ENCODE measurements at places on chromosomes 6 and 20.

DNA sequence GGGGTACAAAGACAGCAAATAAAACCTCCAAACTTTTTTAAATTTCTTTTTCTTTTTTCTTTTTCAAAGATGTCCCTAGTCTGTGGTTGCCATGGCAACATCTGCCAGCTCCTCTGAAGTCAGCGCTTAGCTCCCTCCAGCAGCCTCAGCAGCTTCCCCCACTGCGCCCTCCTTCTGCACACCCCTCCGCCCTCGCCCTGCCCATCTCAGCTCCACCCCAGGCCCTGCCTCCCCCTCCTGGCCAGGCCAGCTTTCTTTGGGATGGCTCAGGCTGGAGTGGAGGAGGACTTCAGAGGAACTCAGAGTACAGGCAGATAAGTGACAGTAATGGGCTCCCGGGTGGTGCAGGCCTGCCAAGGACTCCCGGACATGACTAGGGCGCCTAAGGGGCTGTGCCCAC, 104.6 kb downstream of the LRFN2 start:
- DNase-seq: no peak

GRCh38 chr20:47202733-47203667, 153.5 kb downstream of the ZMYND8 start:
- DNase-seq: no peak

DNA sequence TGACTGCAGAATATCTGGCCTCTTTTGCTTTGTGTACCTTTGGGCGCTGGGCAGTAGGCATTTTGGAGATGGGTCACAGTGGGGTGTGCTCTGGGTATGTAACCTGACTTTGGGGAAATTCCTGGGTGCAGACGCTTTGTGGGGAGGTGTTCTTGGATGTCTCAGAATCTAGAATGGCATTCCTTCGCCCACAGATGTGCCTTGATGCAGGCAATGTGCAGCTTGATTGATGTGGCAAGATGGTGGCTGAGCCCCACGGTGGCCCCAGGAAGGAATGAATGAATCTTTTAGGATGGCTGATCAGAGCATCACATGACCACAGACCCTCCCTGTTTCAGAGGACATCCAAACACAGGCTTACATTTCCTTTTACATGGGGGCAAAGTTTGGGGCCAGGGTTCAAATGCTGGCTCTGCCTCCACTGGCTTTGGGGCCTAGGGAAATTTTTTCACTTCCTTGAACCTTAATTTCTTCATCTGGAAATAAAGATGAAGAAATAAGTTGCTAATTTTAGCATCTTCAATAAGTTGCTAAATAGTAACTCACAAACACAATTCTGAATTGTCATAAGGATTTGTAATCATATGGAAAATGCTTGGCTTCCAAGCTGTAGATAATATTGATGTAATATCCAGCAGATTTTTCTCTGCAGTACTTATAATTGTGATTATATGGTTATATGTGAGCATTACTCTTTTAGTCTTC, 5.6 kb downstream of the PPP1R16B start:
- DNase-seq: no peak

DNA sequence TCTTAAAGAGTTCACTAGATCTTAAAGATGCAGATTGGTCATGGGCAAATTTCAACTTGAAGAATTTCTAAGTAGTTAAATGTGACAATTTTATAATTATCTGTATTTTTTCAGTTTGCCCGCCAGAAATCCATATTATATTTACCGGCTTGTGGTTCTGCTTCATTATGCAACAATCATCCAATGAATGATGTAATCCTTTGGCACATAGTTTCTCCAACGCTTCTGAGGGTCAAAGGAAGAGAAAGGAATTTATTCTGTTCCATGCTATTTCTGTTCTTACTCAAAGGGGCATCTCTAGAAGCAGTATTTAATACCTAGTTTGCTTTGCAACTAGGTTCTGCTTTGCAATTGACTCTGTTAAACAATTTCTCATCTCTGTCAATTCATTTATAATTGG, 359.3 kb upstream of the PLCB4 start:
- DNase-seq: no peak

GRCh38 chr6:81735756-81736380, 16.6 kb downstream of the TENT5A start:
- no peak for DNase-seq
